ENCODE measurements at places on chromosomes 7 and 10.

GRCh38 chr10:109845308-109845707 lies 78.0 kb downstream of the XPNPEP1 start:
- DNase-seq: no peak

- no peak for DNase-seq
These were observed 21.2 kb downstream of the MAT1A start for GRCh38 chr10:80268266-80268665.

DNA sequence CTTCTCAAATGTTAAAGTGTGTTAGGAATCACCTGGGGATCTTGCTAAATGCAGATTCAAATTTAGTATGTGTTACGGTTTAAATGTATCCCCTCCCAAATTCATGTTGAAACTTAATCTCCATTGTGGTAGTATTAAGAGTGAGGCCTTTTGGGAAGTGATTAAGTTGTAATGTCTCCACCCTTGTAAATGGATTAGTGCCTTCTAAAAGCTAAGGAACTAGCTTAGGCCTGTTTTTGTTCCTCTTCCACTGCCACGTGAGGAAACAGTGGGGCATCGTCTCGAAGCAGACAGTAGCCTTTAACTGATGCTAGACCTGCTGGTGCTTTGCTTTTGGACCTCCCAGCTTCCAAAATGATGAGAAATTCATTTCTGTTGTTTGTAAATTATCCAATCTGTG lies 52.3 kb upstream of the SEMA3D start:
- DNase-seq: no peak

DNA sequence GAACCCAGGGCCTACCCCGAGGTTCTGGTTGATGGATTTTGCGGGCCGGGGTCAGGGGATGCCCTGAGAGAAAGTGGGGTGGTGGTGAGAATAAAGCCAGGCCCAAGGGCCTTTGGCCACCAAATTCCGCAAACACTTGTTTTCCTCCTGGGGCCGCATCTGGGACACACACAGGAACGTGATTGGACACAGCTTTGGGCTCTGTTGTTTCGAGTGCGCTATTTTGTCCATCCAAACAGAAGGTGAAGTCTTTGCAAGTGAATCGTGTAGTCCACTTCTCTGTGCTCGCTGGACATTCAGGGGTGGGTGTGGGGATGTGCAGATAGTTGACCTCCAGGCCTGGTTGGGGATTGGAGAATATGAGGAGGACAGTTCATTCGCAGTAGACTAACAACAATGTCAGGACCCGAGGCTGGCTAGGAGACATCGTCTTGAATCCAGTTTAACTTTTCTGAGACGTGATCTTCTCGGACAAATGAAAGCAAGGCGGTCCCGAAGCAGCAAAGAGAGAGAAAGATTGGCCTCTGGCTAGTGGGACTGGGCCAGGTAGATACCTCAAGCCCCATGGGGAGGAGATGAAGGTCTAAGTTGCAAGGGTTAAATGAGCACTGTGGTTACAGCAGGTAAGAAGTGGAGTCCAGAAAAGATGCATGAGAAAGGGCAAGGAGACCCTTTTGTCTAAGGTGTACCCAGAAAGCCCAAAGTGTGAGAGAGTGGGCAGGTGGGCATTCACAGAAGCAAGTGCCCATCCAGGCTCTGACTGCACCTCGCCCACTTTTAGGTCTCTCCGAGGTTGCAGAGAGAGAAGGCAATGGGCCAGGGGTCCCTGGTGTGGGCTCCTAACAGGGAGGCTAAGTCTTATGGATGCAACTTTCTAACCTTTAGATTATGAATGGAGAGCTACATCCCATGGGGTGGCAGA lies 764 bp upstream of the FAM131B start:
- DNase-seq: no peak
